ENCODE measurements at places on chromosomes 2 and 18.

GRCh38 chr2:1716441-1716840, 27.9 kb downstream of the PXDN start:
- DNase-seq, result no peak

DNA sequence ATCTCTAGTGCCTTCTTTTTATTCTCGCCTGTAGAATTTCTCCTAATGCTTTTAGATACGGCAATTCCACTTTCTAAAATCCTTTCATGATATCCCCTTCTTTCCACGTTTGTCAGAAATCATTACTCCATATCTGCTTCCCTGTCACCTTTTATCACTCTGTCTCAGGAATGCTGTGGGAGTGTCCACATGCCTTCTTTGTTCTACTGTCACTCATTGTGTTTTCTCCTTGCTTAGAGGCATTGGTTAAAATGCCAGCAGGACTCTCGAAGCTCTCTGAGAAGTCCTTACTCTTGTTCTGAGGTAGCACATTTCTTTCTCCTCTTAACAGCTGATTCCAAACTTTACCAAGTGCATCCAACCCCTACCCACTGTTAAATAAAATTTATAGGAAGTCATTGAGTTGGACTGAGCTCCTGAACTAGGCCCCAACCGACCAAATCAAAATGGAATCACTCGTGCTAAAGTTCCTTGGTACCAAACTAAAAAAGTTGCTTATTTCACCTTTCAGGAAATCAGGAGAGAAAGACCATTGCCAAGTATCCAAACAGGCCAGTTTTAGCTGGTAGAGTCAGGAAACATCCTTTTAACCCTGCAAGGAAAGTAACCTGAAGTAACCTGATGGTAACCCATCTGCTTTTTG, 10.6 kb upstream of the GALNT5 start:
- no peak for DNase-seq

DNA sequence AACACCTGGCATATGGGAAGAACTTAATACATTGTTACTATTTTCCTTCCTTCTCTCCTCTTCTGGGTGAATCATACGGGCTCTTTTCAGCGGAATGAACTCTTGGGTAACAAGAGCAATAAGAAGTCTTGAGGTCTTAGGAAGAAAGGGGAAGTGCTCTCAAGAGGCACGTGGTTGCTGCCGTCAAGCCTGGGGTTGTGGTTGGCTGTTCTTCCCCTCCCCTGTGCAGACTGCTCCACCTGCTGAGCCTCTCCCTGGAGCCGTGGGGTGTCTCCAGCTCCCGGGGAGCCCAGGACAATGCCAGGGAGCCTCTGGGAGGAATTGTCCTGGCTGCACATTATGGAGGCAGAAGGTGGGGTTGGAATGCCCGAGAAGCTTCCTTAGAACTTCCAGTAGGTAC, 19.4 kb downstream of the TOGARAM2 start:
- DNase-seq, result peak; percentile 29

DNA sequence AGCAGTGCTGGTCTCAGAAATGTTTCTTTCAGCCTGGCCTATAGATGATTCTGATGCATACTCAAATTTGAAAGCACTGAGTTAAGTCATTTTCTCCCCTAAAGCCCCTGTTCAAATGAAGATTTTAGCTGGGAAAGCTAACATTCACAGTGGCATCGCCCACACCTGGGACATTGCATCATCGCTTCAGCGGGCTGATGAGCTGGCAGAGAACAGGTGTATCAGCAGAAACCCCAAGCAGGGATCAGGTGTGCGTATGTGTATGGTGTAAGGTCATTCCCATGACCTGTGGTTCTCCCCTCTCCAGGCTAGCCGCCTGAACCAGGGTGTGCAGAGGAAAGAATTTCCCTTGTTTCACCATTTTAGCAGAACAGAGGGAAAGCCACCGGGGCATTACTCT, 56.3 kb downstream of the EPAS1 start:
- DNase-seq, result no peak

- no peak for DNase-seq
Observed at GRCh38 chr18:7272311-7273049, 41.6 kb downstream of the LRRC30 start.

GRCh38 chr2:70113359-70114070, 26.2 kb downstream of the PCBP1 start:
- no peak for DNase-seq

GRCh38 chr2:68809324-68810240, 61.6 kb downstream of the BMP10 start:
- DNase-seq, result no peak

GRCh38 chr2:173990245-173990644, 25.1 kb upstream of the SP3 start:
- DNase-seq, result no peak

GRCh38 chr2:149586898-149587219, 716 bp downstream of the MMADHC start:
- DNase-seq, result no peak

GRCh38 chr18:62289047-62289446, 36.1 kb upstream of the TNFRSF11A start:
- DNase-seq, result no peak

- DNase-seq, result no peak
Observed at GRCh38 chr2:148658807-148659722, 14.5 kb downstream of the EPC2 start.

GRCh38 chr2:170142502-170142901, 35.4 kb upstream of the MYO3B start:
- no peak for DNase-seq

DNA sequence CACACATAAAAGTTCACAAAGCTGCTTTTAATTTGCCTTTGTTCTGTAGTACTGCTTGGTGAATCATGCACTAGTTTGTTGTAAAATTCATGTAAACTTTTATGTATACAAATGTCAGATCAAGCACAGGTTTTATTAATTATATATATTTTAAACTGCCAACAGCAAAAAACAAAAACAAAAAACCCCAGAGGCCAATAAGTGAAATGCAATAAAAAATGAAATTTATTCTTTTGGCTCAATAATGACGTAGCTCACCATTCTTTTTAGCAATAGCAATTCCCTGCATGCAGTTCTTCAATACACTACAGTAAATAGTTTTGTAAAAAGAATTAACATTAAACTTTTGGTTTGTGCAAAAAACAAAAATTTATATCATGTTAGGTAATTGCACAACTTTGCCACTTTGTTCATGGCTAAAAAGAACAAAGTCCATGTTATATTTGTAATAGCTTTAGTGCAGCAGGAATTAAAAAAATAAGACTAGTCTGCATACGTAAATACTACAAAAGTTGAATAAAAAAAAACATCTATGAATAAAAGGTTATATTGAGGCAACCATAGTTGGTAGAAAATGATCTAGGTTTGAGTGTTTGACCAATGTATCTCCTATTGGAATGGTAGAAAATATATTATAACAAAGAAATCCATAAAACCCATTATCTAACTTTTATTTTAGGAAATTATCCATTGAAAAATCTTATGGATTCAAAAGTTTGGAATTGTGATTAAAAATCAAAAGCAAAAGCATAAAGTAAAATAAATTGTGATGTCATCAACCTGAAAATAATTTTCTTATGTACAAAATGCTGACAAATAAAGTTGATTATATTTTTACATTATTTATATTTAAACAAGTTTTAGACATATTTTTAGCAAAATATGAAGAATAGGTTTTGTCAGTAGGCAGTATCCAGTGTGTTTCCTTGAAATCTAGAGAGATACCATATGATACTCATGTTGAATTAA, 115.6 kb downstream of the SCN3A start:
- no peak for DNase-seq

DNA sequence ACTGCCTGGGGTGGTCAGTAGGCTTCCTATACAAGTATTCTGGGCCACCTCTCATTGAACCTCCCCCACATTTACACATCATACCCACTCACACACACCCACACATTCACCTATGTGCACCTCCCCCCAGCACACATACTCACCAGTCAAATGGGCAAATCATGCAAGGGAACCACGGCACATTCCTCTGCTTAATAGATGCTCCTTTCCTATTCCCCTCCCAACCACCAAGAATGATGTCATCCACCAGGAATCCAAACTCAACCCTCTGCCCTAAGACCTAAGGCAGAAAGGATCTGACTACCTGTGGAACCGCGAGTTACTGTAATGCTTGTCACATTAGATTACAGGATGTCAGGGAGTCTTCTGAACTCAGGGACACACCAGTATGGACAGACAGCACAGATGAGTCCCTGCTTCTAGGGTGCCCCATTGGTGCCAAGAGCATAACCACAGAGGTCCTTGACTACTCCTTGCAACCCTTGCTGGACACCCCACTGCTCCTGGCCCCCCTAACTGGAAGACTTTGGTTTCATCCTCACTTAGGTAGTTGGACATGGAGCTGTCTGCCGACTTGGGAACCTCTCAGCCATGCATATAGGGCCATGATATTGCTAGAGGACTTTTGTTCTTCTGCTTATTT, 21.5 kb upstream of the CAB39 start:
- no peak for DNase-seq

DNA sequence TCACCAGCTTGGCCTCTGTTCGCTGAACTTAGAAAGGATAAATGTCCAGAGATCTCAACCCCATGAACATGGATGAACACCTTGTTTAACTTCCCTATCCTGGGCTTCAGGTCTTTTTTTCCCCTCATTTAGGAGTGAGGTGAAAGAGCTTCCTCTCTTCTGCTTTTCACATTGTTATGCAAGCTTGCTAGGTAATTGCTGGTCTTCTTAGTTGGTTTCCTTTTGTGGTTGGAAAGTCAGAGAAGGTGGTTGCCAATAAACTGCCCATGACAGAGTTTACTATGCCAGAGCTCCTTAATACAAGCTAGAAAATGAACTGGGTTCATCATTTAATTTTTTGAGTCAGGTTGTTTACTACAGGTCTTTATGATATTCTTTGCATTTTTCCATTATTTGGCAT, 16.6 kb downstream of the SLC9A4 start:
- DNase-seq, result no peak

DNA sequence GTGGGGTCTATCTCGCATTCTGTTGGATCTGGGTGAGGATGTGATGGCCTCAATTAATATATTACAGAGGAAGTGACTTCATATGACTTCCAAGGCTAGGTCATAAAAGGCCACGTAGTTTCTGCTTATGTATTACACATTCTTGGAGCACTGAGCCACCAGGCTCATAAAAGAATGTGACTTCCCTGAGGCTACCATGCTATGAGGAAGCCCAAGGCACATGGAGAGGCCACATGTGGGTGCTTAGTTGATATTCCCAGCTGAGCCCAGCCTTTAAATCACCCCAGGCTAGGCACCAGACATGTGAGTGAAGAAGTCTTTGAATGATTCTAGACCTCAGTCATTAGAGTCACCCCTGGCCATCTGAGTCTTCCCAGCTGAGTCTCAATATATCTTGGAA, 13.3 kb upstream of the REEP1 start:
- DNase-seq, result no peak

DNA sequence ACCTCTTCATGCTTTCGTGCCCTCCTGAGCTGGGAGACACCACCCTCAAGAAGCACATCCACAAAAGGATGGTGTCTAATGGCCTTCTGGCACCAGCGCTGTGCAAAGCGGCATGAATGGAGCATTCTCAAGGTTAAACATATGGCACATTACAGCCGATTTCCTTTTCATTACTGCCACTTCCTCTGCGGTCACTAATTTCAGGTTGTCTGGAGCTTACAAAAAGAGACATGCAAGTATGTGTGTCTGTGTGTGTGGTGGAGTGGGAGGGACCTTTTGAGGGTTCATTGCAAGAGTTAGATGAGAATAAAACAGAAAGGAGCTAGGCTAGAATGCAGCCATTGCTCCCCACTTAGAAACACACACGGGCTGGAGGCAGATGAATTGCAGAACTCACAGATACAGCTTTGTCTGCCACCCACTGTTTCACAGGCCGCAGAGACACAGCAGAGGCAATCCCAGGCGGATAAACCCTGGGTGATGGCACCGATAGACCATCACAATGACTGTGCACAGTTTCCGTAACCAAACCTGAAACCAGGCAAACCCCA, 76.0 kb downstream of the TGIF1 start:
- peak; percentile 1 for DNase-seq

DNA sequence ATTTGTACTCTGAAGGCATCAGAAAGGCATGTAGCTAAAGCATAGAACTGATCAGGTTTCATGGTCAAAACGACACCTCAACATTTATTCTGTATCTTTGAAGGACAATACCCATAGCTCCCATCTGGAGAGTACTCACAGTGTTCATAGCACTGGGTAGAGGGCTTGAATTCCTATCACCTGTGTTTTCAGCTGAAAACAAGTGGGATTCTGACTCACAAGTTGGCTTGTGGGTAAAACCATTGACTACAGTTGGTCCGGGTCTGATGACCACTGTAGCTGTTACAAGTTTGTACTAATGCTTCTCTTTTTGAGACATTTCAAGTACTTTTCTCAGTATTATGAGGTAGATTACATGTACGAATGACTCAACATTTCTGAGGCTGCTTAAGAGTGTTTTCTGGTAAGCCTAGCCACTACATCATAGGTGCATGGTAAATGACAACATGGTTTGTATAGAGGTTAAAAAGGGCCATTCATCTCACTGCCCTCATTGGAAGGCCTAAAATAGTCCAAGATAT, 68.6 kb upstream of the PELI1 start:
- no peak for DNase-seq

- no peak for DNase-seq
Observed at GRCh38 chr2:106944215-106944614, 58.2 kb upstream of the ST6GAL2 start.

DNA sequence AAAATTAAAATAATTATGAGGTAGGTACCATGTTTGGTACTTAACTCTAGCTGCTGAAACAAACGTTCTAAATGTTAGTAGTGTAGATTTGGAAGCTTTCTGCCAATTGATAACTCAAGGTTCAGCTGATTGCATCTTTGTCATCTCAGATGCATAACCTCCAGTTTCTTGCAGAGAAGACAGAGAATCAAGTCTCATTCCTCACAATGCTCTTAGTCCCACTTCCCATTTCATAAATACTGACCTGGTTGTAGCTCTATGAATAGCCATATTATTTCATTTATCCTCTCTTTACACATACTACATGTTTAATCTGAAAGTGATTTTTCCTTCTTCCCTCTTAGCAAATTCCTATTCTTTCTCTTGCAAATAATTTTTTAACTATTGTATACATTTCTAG, 178.5 kb upstream of the SETBP1 start:
- no peak for DNase-seq

DNA sequence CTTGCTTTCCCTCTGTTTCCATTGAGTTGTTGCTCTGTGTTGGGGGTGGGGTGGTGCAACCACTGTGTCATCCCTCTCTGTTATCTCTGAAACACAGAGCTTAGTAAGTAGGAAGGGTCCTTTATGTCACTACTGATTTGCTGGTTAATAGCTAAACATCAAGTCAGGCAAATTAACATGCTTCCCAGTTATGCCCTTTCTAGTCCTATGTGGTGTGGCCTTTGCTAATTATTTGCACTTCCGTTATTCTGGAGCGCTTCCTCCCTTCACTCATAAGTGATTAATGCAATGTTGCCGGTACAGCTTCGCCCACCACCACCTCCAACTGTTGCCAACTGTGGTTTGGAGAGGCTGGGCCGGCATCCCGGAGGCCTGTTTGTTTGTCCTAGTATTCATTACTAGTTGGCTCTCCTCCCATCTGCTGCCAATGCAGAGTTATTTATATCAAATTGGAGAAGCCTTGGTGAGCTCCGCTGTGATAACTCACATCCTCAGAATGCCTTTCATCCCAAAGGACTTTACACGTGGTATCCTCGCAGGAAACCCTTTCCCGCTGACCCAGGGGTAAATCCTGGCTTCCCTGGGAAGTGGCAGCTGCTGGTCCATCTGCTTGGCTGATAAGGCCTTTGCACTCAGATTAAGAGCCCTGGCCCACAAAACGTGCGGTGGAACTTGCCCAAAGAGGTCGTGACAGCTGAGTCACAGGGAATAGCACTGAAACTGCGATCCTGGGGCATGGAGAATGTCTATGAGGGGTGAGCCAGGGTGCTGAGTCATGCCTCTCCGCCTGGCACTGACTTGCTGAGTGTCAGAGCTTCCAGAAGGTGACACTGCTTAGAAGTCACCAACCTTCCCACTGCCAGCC, 72.0 kb upstream of the ZCCHC2 start:
- DNase-seq, result no peak

GRCh38 chr2:15048000-15048399, 415.5 kb downstream of the LRATD1 start:
- no peak for DNase-seq
